B cell (primary cell): ENCODE measurements at places on chromosomes 3 and 15.

- no peaks in the 10 kb centered on the region for H3K36me3 ChIP-seq
- no peak overlapping the region for H3K27ac ChIP-seq
- no peaks in the 10 kb centered on the region for H3K4me1 ChIP-seq
- H3K4me3 ChIP-seq: no peak overlapping the region
Measured at GRCh38 chr15:67305506-67305905, 50.9 kb downstream of the IQCH start.

GRCh38 chr3:120013481-120013880 lies 80.8 kb downstream of the GSK3B start:
- no peaks in the 10 kb centered on the region for H3K27me3 ChIP-seq
- no peak overlapping the region for H3K27ac ChIP-seq
- H3K4me1 ChIP-seq: no peaks in the 10 kb centered on the region
- H3K4me3 ChIP-seq: no peak overlapping the region
- DNase-seq: no peak
- no peaks in the 10 kb centered on the region for H3K36me3 ChIP-seq

DNA sequence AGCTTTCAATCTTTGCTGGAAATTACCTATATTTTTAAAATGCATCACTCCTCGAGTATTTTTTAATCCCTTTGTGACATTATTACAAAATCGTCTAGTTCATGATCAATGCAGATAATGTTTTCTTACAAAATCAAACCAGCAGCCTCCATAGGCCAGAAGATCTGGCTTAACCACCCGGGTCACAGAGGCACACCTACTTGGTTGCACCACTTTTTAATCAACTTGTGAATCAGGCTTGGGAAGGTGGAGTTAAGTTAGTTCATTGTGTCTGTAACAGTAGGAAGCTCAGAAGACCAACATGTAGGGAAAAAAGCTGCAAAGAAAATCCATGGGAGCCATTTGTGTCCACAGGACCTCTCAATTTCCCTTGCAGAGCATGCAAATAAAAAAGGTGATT lies 148.0 kb downstream of the TP63 start:
- H3K36me3 ChIP-seq: no peaks in the 10 kb centered on the region
- no peak overlapping the region for H3K27ac ChIP-seq
- H3K27me3 ChIP-seq: no peaks in the 10 kb centered on the region
- DNase-seq: no peak
- no peak overlapping the region for H3K4me3 ChIP-seq
- H3K4me1 ChIP-seq: no peaks in the 10 kb centered on the region

DNA sequence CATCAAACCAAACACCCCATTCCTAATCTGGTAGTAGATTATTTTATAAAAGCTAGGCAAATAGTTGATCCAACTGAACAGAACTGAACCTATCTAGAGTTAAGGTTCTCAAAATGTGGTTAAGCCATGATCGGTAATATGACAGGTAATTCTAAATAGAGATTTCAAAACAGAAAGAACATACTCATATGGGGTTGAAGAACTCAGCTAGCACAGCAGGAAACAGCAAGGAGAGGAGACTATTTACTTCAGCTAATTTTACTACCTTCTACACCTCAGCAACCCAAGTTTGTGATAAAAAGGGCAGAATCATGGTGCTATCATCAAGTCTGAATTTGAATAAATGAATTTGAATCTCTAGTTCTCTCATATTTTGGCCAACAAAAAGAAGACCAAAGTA lies 11.8 kb downstream of the CD47 start:
- no peak for DNase-seq
- H3K4me1 ChIP-seq: peaks cover 74% of the 10 kb centered on the region
- peaks cover 58% of the 10 kb centered on the region for H3K36me3 ChIP-seq
- no peaks in the 10 kb centered on the region for H3K27me3 ChIP-seq

DNA sequence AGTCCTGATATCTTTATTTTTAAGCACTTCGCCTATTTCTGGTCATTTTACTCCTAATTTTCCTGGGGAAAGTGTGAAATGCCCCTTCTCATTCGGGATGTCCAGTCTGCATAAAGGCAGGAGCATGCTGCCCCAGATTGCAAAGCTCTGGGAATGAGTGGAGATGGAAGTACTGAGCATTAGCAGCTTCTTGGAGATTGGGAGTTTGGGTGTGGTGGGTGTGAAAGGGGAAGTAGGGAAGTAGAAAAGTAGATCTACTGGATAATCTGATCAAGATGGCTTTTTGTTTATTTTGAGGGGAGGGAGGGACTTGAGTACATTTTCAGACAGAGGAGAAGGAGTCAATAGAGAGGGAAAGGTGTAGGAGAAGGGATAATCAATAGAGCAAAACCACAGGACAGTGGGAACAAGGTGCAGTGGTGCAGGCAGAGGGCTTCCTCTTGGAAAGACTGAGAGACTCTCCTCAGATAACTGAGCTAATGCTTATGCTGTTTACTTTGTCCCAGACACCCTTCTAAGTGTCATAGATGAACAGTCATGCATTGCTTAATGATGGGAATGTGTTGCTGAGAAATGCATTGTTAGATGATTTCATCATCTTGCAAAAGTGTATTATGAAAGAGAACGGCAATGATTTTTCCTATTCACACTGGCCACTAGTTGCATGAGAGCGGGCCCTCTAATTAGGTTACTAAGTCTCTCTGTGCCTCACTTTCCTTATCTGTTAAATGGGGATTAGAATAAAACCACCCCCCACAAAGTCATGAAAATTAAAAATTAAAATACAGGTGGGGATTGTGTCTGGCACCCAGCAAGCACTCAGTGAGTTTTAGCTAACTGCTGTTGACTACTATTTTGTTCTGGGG lies 45.5 kb downstream of the PHLDB2 start:
- no peak for DNase-seq
- H3K4me1 ChIP-seq: no peaks in the 10 kb centered on the region
- no peak overlapping the region for H3K4me3 ChIP-seq
- H3K27ac ChIP-seq: no peak overlapping the region
